ENCODE measurements at places on chromosomes 2 and 18.
A peak's percentile ranks its signal among the peaks of the same experiment; 100 is the strongest.

DNA sequence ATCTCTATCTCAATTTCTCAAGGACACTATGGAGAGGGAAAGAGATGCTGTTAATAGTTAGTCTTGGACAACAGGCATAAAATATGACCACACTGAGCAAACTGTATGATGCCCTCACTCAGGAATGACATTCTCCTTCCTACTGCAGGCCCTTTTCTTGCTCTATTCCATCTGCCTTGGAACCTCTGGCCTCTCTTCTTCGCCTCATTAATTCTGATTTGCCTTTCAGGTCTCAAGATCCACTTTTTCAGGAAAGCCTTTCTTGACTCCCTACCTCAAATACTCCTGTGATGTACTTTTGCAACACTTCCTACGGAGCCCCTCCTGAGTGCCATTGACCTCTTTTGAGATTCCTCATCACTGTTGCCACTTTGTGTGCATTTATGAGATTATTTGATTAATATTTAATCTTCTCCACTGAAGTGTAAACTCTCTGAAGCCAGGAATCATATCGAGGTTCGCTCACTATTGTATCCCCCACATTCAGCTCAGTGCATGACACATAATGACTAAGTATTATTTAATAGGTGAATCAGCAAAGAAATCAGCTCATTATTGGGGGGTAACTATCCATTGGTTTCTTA lies 21.3 kb upstream of the SPP2 start:
- DNase-seq = no peak

DNA sequence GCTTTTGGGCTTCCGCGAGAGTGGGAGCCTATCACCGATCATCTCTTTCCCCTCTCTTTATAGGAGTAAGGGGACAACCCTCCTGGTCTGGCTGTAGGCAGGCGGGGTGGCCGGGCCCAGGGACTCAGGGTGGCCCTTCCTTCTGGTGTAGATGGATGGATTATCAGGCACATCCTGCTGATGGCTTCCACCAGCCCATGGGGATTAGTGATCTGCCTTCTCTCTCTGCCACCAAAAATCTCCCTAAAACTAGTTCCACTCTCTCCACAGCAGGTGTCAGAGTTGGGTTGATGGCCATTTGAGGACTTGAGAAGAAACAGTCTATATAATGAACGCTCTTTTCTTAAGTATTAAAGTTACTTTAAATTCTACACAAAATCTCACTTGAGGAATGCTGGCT lies 37.4 kb downstream of the NCK2 start:
- DNase-seq = no peak

DNA sequence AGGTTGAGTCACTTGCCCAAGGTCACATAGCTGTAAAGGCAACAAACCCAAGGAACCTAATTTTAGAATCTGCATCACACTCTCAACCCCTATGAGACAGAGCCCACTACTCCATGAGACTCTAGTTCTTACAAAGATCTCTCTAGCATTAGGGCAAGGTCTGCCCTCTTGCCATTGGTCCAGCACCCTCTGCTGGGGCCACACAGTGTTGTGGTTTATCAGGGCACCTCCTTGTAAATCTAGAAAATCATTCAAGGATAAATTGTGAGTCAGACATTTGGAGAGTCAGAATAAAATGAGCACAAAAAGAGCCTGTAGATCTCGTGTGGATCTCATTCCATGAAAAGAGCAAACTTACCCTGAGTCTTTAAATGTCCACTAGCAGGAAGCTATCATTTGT lies 91.2 kb downstream of the SLC8A1 start:
- DNase-seq = no peak

- no peak for DNase-seq
Observed at GRCh38 chr2:226154610-226155009, 645.0 kb downstream of the IRS1 start.

GRCh38 chr2:150911766-150912280 lies 349.8 kb downstream of the RBM43 start:
- peak; percentile 56 for DNase-seq

- no peak for DNase-seq
Observed at GRCh38 chr2:204081487-204082425, 145.2 kb downstream of the ICOS start.

- DNase-seq = no peak
Observed at GRCh38 chr2:43049836-43050801, 176.3 kb downstream of the ZFP36L2 start.

DNA sequence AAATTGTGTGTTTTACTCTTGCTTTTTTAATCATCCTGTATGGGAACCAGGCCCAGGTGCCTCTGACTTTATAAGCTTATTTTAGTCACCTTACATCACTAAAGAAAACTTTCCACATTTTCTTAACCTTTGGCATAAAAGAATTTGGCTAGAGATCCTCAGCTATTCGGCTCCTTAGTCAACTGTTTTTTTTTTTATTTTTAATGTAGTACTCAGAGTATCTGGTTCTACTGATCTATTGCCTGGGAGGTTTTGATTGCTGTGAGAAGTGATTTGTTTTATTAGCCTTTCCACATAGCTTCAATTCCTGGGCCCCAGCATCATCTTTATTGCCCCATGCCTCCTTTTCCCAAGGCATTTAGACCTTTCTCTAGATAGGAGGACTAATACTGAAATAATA lies 121.0 kb downstream of the MYO1B start:
- DNase-seq = peak; percentile 50

DNA sequence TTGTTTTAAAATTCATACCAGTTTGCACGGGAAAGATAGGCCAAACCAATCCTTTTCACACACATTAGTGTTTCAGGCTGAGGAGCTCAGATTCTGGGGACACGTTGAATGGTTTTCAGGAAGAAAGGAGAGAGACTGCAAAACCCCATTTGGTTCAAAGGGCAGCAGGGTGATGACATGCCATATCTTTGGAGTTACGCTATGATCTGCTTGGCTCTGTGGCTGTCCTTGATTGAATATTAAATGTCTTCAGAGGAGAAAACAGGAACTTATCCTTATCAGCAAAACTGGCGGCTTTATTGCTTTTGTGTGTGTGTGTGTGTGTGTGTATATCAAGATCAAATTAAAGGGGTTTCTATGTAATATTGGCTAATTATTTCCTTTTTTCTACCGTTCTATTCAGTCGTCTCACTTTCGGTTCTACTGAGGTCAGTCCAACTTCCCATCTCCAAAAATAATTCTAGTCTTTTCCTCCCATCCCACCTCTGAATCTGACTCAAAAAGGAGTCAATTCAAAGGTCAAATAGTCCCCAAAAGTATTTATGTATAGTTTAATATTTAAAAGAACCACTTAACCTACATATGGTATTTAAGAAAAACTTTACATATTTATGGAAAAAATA lies 292.9 kb upstream of the CCDC68 start:
- no peak for DNase-seq

- no peak for DNase-seq
Observed at GRCh38 chr18:76382275-76382674, 112.8 kb downstream of the ZNF516 start.

DNA sequence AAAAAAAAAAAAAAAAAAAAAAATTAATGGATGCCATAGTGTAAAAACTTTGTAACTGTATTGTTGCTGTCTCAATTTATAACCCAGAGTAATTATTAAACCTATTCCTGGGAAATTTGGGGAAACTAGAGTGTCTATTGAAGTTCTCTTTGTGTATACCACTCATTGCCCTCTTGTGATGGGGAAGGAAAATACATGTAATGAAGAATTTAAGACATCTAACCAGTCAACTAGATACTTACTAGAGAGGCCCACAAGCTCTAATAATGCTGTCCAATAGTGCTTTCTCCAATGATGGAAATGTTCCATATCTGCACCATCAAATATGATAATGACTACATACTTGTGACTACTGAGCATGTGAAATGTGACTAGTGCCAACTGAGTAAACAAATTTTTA lies 168.5 kb upstream of the SLC39A10 start:
- DNase-seq = no peak

DNA sequence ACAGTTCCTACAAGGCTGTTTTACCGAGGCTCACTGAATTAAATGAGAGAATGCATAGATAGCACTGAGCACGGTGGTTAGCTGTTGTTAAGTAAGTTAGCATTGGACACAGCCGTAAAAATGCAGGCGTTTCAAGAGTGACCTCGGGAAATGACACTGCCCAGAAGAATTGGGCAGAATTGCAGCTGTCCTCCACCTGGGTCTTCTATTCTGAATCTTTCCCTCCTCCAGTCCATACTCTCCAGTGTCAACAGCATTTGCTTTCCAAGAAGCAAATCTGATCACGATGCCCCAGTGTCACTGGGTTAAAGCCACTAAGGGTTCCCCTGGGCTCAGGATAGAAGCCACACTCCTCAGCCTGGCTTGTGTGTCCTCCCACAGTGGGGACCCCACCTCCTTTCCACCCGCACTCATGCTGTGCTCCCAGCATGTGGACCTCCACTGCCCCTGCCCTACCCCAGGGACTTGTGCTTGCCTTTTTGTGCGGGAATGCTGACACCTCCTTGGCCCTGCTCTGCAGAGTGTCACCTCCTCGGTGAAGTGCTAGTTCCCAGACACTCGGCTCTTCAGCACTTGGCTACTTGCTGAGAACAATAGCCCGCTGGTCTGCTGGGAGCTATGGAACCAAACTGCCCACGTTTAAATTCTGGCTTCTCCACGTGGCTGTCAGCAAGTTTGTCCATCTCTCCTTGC lies 135.0 kb downstream of the ANTXR1 start:
- no peak for DNase-seq

GRCh38 chr2:106843910-106844250 lies 42.1 kb downstream of the ST6GAL2 start:
- no peak for DNase-seq

DNA sequence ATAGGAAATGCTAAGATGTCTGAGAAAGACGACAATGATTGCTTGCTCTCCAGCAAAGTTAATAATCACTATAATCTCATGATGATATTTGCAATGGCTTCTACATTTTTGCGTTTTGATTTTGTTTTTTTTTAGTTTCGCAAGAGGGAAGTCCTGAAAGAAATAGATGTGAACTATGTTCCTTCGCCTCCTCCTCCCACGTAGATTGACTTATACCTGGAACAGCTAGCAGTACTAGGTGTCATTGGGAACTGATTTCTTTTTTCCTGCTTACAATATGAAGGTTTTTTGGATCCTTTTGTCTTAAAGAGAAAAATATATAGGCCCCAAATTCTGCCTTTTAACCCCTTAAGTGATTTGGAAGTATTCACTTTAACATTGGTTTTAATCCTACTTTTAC lies 26.7 kb downstream of the ITPRID2 start:
- DNase-seq = no peak

DNA sequence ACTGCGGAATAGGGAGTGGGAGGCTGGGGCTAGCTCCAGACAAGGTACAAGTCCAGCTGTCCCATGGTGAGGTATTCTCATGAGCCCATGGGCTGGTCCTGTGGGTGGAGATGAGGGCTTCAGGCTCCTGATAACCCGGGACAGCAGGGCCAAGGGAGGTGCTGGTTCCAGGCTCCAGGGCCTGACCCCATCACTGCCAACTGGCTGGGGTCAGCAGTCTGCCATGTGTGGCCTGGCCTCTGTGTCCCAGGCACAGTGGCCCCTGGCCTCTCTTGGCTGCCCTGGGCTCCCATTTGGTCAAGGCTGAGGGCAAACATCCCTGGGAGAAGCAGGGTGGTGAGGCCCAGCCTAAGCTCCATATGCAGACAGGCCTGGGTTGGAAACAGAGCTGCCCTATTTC lies 966 bp upstream of the OXER1 start:
- no peak for DNase-seq

DNA sequence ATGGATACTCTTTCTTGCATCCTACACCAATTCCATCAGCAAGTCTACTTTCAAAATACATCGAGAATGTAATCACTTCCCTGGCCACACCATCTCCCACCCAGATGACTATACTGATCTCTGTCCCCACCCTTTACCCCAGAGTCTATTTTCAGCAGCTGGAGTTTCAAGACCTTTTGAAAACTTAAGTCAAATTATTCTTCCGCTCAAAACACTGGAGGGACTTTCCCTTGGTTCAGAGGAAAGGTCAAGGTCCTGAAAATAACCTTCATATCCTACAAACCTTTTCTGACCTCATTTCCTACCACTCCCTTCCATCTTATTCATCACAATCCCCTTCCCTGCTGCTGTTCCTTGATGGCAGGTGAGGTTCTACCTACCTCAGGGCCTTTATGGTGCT lies 58.8 kb upstream of the LYPD6 start:
- no peak for DNase-seq

DNA sequence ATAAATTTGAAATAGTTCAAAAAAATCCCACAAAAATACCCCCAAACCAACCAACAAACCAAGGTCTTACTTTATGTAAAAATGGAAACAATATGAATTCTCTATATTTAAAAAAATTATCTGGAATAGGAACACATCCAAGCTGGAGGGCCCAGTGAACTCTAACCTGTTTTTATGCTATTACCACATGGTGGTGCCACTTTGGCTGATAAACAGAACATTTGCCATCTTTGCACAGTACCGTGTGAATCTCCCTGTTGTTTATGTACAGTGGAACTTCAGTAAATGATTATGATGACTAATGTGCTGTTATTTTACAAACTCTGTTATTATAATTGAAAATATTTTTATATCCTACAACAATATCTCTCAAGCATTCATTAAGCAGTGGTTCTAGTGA lies 145.3 kb upstream of the SMAD7 start:
- no peak for DNase-seq

DNA sequence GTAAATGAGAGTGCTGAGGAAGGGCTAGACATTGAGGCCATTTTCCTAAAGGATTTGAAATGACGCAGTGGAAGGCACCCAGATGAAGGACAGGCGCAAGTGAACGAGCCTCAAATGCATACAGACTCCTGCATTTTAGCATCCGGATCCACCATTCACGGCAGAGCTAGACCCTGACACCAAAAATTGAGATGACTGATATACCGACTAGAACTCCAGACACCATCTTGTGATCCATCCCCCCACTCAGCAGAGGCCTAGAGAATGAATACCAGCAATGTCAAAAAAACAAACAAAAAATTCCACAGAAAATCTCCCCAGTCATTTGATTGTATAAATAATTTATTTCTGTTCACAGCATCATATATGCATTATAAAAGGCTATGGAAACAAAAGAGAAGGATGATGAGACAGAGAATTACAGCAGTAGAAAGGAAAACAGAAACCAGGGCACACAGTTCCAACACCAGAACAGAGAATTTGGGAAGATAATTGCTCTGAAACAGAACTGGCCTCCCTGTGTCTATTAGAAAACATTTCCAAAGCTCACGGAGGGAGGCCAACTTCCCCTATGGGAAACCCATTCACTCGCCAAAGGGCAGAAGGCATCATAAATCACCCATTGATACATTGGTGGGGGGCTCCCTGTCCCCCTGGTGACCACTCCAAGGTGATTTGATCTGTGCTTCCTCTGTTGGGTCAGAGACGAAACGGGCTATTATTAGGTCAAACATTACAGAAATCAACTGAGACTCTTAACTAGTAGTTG lies 4.0 kb downstream of the ARL4C start:
- no peak for DNase-seq

GRCh38 chr2:226580403-226580802 lies 219.2 kb downstream of the IRS1 start:
- DNase-seq = no peak

- DNase-seq = no peak
Observed at GRCh38 chr2:11019614-11020013, 107.9 kb downstream of the KCNF1 start.

DNA sequence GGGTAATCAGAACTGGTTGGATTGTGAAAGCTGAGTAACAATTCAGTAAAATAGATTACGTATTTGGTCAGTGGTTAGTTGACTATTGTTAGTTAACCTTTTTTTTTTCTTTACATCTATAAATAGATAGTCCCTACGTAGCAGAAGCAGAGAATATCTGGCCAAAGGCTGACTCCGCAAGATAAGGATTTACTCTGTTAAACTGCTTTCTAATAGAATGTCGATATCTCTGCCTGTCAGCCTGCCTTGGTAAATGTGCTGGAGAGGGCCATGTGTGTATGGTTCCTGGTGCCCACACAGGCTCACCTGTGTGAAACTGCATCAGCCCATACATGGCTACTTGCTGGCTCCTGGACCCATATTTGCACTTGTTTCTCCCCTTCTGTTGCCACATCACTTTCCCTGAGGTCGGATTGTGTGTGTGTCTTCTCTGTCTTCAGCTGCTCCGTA lies 94.4 kb downstream of the CRIM1 start:
- no peak for DNase-seq
